ENCODE measurements at places on chromosomes 1 and 21.

- DNase-seq, result no peak
Observed at GRCh38 chr1:151716771-151717631, at the start of gene CELF3. Gene CELF3 (minus strand): TSS chr1:151716803. CDS start chr1:151716020, 783 bp downstream.

GRCh38 chr1:217983051-217983375 lies 302.1 kb upstream of the RRP15 start:
- DNase-seq, result no peak

GRCh38 chr1:51526248-51526647 lies 7.2 kb upstream of the EPS15 start:
- DNase-seq, result no peak

DNA sequence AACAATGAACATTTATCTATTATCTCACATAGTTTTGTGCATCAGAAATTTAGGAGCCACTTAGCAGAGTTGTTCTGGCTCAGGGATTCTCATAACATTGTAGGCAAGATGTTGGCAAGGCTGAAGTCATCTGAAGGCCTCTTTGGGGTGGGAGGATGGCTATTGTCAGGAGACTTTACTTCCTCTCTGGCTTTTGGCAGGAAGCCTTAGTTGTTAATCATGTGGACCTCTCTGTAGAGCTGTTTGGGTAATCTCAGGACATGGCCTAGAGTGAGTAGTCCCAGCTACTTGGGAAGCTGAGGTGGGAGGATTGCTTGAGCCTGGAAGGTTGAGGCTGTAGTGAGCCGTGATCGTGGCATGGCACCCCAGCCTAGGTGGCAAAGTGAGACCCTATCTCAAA lies 40.2 kb downstream of the RASAL2 start:
- no peak for DNase-seq

GRCh38 chr21:22355949-22356348 lies 1357.7 kb downstream of the NCAM2 start:
- no peak for DNase-seq

DNA sequence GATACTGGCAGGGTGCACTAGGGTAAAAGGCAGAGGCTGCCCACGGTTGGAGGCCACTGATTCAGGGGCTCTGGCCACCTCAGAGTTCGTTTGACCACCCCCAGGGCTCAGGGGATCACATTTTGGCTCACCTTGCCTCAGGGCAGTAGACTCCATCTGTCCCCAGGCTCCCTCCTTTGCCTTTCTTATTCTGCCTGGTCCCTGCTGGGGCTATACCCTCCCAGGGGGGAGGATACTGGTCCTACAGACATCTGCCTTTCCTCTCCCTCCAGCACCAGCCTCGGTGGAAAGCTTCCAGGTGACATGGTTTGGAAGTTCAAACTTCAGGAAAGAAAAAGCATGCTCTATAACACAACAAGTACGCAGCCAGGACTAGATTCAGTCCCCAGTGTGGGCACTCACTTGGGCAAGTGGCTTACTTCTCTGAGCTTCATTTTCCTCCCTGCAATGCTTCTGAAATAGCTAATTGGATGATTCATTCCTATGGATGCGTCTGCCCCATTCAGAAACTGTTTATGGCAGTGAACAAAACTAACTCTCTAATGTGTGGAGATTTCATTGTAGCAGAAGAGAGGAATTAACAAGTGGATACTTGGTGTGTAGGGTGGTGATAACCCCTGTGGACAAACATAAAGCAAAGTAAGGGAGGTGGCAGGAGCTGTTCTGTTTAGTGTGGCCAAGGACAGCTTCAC lies 154.8 kb downstream of the TRABD2B start:
- DNase-seq, result no peak

Data from activated CD8-positive, alpha-beta memory T cell treated with anti-CD3 and anti-CD28 coated beads, Interleukin-2, amount 50 U/mL, for 4 hours (primary cell).